CD4-positive, alpha-beta T cell (primary cell): ENCODE measurements at places on chromosomes 12 and 14. TPM values are rescaled to one million over a fixed set of nuclear protein-coding genes. Genes with fewer than 3 reads are reported as not detected.
A peak's percentile ranks its signal among the peaks of the same experiment; 100 is the strongest.

CMKLR1 gene
- not detected for total RNA-seq

IL26 gene
- not detected for total RNA-seq

VRK1 gene
- 36.7 TPM for total RNA-seq

- no peaks in the 10 kb centered on the region for H3K4me1 ChIP-seq
- H3K27me3 ChIP-seq = no peaks in the 10 kb centered on the region
- peaks cover 6% of the 10 kb centered on the region for H3K36me3 ChIP-seq
- no peak for DNase-seq
- no peak overlapping the region for H3K27ac ChIP-seq
These were observed 18.3 kb downstream of the SLC38A2 start for GRCh38 chr12:46354111-46354801.

GRCh38 chr14:31080056-31080455 is 53.9 kb upstream of the STRN3 start:
- no peak for DNase-seq
- no peaks in the 10 kb centered on the region for H3K27me3 ChIP-seq
- H3K36me3 ChIP-seq = peaks cover 29% of the 10 kb centered on the region

- peaks cover 7% of the 10 kb centered on the region for H3K36me3 ChIP-seq
- H3K4me1 ChIP-seq = peaks cover 44% of the 10 kb centered on the region
- DNase-seq = no peak
- H3K27me3 ChIP-seq = no peaks in the 10 kb centered on the region
- H3K27ac ChIP-seq = peak overlapping the region; percentile 58
- H3K4me3 ChIP-seq = peak overlapping the region; percentile 95
These were observed 1.8 kb downstream of the PCNX1 start for GRCh38 chr14:70908935-70909641.

DNA sequence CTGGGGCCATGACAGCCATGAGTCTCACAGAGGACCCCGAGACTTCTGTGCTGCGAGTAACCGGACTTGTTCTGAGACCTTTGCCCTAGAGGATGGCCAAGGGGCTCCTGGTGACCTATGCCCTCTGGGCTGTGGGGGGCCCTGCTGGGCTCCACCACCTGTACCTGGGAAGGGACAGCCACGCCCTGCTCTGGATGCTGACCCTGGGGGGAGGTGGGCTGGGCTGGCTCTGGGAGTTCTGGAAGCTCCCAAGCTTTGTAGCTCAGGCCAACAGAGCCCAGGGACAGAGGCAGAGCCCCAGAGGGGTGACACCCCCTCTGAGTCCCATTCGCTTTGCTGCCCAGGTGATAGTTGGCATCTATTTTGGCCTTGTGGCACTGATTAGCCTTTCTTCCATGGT is 2.1 kb downstream of the DNAJC22 start:
- DNase-seq = no peak
- H3K36me3 ChIP-seq = no peaks in the 10 kb centered on the region
- H3K4me1 ChIP-seq = peaks cover 45% of the 10 kb centered on the region

DNA sequence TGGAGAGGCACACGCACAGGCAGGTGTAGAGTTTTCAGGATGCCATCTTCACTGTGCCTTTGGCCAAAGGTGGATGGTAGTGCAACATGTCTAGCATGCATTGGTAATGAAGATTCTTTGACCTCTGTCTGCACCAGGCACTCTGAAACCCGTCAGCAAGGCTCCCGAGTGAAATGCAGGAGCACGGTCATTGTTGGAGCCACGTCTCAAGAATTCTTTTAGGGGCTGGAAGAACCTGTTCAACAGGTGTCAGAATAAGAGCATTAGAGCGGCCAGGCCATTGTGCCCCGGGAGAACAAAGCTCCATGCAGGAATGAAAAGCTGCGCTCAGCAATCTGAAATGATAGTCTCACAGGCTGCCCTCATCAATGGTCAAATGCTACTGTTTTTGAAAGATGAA is 40.2 kb upstream of the DICER1 start:
- DNase-seq = no peak
- H3K4me1 ChIP-seq = peaks cover 3% of the 10 kb centered on the region
- H3K36me3 ChIP-seq = no peaks in the 10 kb centered on the region
- no peaks in the 10 kb centered on the region for H3K27me3 ChIP-seq
- no peak overlapping the region for H3K4me3 ChIP-seq
- no peak overlapping the region for H3K27ac ChIP-seq

DNA sequence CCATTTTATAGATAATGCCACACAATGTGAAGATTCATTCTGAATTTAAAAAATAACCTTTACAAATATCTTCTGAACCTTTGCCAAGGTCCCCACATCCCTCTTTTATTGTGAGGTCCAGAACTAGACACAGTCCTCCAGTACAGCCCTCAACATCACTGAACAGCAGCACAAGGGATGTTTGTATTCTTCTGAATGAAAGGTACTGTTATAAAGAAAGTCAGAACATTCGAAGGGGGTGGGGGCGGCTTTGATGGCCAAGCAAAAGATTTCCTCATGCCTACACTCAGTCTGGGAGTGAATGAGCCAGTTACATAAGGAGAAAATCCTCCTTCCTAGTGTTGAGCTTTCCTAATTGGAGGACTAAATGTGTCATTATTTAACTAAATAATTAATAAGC is 77.3 kb downstream of the PPM1A start:
- H3K27ac ChIP-seq = no peak overlapping the region
- no peaks in the 10 kb centered on the region for H3K36me3 ChIP-seq
- peaks cover 13% of the 10 kb centered on the region for H3K4me1 ChIP-seq
- H3K4me3 ChIP-seq = no peak overlapping the region
